Left ventricle myocardium inferior (tissue), 1 donor: ENCODE measurements at places on chromosomes 3 and 15. TPM values are rescaled to one million over a fixed set of nuclear protein-coding genes. Genes with fewer than 3 reads are reported as not detected.

- H3K27ac ChIP-seq = peak overlapping the region; percentile 69
- H3K4me1 ChIP-seq = peaks cover 23% of the 10 kb centered on the region
- no peak for DNase-seq
Measured at GRCh38 chr3:143443851-143444331, 324.3 kb downstream of the CHST2 start.

- no peak for DNase-seq
- no peaks in the 10 kb centered on the region for H3K36me3 ChIP-seq
- no peak overlapping the region for H3K27ac ChIP-seq
- H3K27me3 ChIP-seq = no peaks in the 10 kb centered on the region
Measured at GRCh38 chr3:124372775-124373174, 357.5 kb upstream of the UMPS start.

The FMN1 gene
- 4.5 TPM for total RNA-seq

DNA sequence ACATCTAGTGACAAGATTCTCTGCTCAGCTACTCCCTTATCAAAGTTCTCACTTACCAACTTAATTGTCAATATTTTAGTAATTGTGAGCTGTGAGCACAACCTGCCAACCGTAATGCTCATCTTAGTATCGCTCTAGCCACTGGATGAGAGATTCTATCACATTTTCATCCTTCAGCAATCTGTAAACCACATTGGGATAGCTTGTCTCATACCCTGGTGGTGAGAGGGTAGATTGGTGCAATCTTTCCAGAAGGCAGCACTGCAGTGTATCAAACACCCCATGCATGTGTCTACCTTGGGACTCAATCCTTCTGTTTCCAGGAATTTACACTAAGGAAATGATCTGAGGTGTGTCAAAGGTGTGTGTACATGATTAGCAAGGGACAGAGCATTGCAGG lies 18.9 kb upstream of the ATP8B4 start:
- H3K4me1 ChIP-seq = peaks cover 13% of the 10 kb centered on the region
- H3K36me3 ChIP-seq = no peaks in the 10 kb centered on the region
- no peak for DNase-seq
- H3K27ac ChIP-seq = no peak overlapping the region
- H3K27me3 ChIP-seq = no peaks in the 10 kb centered on the region

- DNase-seq = no peak
- H3K4me3 ChIP-seq = no peak overlapping the region
- no peaks in the 10 kb centered on the region for H3K36me3 ChIP-seq
- H3K27me3 ChIP-seq = peaks cover 1% of the 10 kb centered on the region
- H3K27ac ChIP-seq = no peak overlapping the region
- H3K4me1 ChIP-seq = peaks cover 3% of the 10 kb centered on the region
Measured at GRCh38 chr15:73678498-73678897, 5.7 kb upstream of the CD276 start.
